Neural progenitor cell (in vitro differentiated cells): ENCODE measurements at places on chromosomes 3 and 15. TPM values are rescaled to one million over a fixed set of nuclear protein-coding genes. Genes with fewer than 3 reads are reported as not detected.

DNA sequence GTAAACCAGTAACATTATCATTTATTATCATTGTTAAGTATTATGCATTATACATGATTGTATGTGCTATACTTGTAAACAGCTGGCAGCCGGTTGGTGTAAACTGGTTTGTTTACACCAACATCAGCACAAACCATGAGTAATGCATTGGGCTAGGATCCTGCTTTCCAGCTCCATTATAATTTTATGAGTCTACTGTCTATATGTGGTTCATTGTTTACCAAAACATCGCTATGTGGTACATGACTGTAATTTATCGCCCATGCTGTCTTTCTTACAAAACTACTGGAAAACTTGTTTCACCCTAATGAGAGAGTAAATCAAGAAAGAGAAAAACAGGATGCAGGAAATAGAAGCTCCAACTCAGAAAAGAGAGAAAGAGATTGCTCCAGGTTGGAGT, 224.8 kb upstream of the CBLB start:
- no peak for DNase-seq

DNA sequence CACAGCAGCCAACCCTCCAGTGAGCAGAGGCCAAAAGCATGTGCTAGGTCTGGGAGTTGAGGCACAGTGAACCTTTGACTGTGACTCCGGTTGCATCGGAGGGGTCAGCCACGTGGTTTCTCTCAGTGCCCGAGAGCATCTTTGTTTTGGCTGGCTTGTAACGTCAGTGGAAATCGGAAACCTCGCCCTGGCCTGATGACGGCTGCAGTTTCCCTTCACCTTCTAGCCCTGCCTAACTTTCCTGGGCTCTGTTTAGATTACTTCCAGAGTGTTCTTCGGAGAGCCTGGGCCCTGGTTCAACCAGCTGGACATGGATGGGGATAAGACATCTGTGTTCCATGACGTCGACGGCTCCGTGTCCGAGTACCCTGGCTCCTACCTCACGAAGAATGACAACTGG, 56.6 kb downstream of the MESD start:
- DNase-seq: no peak

TNNC1 gene
- 0.67 and 5.8 TPM in 2 replicates for total RNA-seq

KLHL40 gene
- total RNA-seq: not detected in 2 replicates

ZNF860 gene
- 0.22 and 0.43 TPM in 2 replicates for total RNA-seq

- DNase-seq: no peak
Observed at GRCh38 chr3:42680271-42680670, 5.1 kb upstream of the KLHL40 start.

XCR1 gene
- not detected in 2 replicates for total RNA-seq

AKAP13 gene
- total RNA-seq: 69.0 and 73.8 TPM in 2 replicates

GRCh38 chr3:38834110-38834509, 18.1 kb upstream of the SCN10A start:
- DNase-seq: peak; percentile 58

DNA sequence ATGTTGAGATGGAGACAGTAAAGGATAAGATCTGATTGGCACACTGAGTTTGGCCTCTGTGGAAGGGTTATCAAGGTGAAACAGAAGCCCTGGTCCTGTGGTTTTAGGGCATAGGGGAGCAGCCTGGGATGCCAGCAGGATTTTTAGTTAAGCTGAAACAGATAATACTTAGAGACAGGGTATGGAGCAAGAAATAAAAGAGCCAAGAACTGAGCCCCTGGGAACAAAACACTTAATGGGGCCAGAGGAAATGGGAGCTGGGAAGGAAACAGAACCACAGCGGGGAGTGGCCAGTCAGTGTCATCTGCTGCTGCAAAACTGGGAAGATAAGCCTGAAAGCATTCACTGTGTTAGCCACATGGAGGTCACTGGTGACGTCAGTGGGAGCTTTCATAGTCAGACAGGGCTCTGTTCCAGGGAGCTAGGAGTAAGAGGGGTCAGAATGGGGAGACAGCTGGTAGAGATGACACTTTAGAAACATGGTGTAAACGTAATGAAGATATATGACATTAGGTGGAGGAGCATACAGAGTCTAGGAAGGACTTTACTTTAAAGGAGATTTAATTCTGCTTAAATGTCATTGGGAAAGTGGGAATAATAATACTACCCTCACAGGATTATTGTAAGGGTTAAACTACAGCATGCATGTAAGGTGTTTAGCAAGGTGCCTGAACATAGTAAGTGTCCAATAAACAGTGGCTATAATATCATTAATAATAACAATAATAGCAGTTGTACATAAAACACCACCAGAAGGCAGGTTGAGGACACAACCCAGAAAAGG, 172.7 kb upstream of the CTNNB1 start:
- peak; percentile 42 for DNase-seq

DNA sequence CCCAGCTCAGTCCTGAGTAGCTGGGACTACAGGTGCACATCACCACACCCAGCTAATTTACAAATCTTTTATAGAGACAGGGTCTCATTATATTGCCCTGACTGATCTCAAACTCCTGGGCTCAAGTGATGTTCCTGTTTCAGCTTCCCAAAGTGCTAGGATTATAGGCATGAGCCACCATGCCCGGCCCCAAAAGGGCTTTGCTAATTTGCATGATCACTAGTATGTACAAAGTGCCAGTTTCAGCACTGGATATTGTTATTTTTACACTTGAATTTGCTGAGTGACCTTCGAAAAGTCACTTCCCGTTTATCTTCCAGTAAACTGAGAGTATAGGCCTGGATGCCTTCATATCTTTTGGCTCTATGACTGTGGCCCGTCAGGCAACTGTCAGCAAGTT, 12.2 kb downstream of the CLN6 start:
- no peak for DNase-seq

DNA sequence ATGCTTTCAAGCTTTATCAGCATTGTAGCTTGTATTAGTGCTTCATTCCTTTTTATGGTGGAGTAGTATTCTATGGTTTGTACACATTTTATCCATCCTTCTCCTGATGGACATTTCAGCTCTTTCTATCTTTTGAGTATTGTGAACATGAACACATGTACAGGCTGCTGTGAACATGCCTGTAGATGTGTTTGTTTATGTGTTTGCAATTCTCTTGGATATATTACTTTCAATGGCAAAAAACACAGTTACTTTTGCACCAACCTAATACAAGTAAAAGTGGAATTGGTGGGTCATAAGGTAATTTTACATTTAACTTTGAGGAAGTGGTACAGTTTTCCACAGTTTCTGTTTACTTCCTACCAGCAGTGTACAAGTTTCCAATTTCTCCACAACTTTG, 180.4 kb downstream of the FNDC3B start:
- no peak for DNase-seq
